ENCODE measurements at places on chromosomes 2 and 18.

- DNase-seq, result no peak
Measured at GRCh38 chr18:70554854-70555445, 266.1 kb downstream of the SOCS6 start.

DNA sequence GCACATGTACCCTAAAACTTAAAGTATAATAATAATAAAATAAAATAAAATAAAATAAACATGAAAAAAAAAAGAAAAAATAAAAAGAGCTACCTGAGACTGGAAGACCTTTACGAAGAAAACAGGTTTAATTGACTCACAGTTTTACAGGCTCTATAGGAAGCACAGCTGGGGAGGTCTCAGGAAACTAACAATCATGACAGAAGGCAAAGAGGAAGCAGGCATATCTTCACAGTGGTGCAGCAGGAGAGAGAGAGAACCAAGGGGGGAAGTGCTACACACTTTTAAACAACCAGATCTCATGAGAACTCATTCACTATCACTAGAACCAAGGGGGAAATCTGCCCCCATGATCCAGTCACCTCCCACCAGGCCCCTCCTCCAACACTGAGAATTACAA is 379.3 kb upstream of the VWC2L start:
- no peak for DNase-seq

DNA sequence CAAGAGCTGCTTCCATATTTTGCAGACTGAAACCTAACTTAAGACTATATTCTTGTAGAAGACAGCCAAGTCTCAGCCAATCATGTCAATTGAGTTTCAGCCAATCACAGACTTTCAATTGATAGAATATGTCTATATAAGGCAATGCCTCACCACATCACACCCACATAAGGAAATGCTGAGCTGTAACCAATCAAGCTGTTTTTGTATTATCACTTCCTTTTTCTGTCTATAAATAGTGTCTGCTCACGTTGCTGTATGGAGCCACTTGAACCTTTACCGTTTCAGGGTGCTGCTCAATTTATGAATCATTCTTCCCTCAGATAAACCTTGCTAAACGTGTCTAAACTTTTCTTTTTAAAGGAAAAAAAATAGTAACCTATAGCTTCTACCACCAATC is 1554.4 kb upstream of the LRRTM1 start:
- no peak for DNase-seq

- DNase-seq, result no peak
Measured at GRCh38 chr2:13581471-13581870, 864.7 kb downstream of the TRIB2 start.

DNA sequence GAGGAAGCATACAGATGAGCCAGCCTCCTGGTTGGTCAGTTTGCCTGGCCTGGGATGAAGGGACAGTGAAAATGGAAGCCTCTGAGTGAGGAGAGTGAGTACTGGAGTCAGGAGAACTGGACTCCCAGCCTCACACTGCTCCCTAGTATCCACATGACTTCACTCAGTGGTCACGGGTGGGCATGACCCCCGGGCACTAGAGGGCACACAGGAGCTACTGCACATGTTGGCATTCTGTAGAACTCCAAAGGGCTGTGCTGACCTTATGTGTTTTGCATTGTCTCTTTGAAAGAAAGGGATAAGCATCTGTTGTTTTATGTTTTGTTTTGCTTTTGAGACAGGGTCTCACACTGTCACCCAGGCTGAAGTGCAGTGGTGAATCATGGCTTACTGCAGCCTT is 23.7 kb downstream of the NCAPH start:
- peak; percentile 32 for DNase-seq

DNA sequence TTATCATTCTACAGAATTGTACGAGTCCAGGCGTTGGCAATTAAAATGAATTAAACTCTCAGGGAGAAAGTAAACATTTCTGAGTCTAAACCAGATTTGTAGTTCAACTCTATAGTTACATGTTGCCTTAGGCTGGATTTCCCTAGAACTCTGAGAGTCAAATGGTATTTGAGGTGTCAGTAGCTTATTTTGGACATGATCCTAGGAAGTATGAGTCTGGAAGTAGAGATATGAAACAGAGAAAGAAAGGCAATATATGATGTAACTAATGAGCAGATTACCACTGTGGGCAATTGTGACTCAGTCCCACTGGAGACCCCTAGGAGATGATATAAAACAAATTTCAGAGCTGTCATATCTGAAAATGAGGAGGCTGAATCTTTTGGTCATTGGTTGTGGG is 199.1 kb upstream of the UBE2E3 start:
- no peak for DNase-seq

DNA sequence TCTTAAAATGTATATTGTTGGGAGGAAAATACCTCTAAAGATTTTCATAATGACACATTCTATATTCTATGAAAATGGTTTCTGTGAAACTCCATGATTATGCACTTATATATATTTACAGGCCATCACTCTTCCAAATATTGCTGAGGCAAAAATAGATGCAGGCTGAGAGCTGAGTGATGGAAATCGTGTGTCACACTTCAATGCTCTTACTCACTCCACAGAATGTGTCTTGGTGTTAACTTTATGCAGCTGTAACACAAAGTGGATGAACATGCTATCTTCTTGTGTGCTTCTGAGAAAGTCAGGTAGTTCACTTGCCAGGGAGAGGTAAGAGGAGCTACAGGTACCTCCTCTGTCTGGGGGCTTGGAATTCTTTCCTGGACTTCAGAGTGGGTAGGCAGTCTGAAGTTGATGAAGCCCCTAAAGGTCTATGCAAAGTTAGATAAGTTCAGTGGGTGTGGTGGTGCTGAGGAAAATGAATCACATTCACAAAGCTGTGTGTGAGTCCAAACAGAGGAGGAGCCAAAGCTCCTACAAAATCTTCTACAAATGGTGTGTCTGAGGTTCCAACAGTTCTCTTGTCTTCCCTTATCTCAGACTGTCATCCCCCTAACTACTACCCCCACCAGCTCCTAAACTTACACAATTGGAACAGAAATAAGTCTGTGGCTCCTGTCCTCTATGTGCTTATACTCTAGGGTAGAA is 74.2 kb upstream of the ST6GAL2 start:
- no peak for DNase-seq

- DNase-seq, result no peak
Measured at GRCh38 chr2:43495727-43496126, 100.1 kb downstream of the THADA start.

DNA sequence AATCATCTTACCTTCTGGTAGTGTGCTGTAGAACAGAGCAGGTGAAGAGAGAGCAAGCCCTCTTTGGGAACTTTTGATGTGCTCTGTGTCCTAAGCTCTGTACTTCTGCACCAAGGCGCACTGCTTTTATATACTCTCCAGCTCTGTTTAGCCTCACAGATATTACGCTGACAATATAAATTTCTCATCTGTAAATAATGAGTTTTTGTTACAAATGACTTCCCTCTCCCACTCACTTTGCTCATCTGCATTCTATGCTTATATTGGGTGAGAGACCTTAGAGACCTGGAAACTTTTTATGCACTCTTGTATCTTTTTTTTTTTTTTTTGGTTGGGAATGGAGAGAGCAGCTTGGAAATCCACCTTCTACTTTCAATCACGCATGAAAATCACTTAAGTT is at the start of gene GCG:
Gene GCG, minus strand, starts transcription at position 101 of the 400 bp plus-strand sequence. CDS start 3,069 bp downstream, outside the sequence.
- no peak for DNase-seq

DNA sequence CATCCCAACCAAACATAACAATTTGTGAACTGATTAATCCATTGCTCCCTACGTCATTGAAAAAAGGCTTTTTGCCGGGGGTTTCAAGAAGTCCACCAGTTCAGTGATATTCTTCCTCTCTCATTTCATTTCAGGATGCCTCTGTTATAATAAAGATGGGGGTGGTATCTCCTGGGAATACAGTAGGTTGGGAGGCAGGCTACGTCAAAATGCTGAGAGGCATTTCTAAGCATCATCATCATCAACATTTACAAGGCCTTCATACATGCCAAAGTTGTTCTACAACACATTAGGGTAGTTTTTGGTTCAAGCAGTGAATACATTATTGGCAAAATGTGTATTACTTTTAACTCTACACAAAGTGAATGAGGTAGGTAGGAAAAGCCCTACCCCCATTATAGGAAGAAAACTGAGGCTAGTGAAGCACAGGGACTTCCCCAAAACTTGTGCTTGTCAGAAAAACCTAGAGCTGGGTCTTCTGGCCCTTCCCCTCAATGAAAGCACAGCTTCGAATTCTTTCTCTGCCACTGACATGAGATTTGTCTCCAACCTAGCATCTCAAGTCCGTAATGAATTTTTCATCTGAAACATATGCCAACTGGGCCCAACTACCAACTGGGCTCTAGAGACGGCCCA is 11.3 kb downstream of the OSR1 start:
- no peak for DNase-seq

DNA sequence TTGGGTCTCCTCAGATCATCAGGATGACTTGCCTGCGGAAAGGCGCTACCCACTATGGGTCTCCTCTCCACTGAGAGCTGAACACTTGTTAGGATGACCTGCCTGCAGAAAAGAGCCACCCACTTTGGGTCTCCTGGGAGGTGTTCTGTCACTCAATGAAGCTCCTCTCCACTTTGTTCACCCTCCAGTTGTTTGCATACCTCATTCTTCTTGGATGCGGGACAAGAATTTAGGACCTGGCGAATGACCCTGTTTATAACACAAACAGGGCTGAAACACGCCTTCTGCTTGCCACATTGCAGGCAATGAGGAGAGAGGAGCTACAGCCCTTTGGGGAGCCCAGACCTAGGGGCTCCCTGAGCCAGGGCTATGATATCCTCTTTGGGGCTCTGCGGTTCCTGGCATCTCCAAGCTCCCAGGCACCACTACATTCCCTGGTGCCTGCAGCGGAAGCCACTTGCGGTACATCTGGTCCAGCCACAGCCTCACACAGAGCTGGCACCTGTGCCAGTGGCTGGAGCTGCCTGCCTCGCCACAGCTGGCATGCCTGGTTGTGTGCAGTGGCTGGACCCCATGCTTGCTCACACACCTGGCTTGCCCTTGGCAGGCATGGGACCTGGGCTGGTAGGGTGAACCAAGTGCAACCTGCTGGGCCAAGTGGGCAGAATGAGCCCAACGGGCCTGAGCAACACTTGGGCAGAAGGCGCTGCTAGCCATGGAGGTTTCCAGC is 20.6 kb downstream of the ANKRD29 start:
- no peak for DNase-seq

- DNase-seq, result no peak
Measured at GRCh38 chr2:240259201-240259923, 118.9 kb upstream of the OTOS start.

DNA sequence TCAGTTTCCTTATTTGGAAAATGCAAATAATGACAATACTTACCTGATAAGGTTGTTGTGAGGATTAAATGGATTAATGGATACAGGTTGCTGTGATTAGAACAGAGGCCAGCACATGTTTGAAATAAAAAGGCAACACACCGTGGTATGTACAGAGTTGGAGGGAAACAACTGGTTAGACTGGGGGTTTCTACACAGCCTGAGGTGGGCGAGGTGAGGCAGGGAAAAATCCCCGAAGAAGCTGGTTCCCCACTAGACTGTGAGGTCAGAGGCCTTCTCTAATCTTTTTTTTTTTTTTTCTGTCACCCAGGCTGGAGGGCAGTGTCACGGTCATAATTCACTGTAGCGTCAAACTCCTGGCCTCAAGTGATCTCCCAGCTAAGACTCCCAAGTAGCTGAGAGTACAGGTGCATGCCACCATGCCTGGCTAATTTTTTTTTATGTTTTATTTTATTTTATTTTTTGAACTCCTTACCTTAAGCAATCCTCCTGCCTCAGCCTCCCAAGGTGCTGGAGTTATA is 1.2 kb upstream of the E2F6 start:
- no peak for DNase-seq

GRCh38 chr2:65420712-65421431 is 11.5 kb downstream of the SPRED2 start:
- DNase-seq, result no peak

DNA sequence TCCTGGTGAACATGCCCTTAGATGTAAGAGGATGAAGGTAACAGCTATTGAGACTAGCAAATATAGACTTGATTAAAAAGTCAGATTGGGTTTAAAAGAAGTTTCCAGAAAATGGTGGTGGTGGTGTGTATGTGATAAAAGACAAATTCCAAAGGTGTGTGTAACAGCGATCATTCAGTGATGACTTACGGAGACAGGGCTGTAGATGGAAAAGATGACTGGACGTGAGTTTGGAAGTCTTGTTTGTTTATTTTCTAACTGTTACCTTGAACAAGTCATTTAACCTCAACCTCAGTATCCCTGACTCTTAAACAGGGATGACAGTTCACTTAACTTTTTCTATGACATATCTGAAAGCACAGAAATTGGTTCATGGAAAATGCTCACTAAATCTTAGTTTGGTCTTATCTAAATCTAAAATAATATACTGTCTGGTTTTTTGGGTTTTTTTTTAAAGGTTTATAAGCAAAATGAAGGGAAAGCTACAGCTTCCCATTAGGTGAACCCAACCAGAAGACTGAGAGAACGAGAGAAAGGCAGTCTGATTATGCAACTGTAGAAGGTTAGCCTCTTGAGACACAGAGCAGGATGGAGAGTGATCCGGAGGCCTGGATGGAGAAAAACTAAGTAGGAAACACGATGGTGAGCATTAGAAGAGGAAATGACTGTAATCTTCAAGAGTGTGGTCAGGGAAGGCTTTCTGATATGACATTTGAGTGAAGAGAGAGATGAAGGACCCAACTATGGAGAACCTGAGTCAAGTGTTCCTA is 71.9 kb downstream of the TCF4 start:
- no peak for DNase-seq

- DNase-seq, result no peak
Measured at GRCh38 chr2:100831831-100832230, 11.9 kb downstream of the NPAS2 start.

DNA sequence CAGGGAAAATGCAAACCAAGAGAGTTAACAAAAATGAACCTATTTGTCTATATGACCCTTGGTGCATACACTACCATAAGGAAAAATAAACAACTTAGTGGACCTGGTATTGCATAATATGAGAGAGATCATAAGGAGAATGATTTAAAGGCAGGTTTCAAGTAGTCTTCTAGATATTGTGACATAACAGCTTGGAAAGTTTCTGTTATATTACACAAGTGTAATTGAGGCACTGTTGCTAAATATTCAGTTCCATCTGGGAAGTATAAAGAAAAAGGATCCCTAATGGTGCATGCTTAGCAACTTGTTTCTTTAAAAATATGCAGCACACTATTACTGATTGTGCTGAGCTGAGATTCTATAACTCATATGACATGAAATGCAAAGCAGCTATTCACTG is 252.2 kb upstream of the SPHKAP start:
- DNase-seq, result no peak

DNA sequence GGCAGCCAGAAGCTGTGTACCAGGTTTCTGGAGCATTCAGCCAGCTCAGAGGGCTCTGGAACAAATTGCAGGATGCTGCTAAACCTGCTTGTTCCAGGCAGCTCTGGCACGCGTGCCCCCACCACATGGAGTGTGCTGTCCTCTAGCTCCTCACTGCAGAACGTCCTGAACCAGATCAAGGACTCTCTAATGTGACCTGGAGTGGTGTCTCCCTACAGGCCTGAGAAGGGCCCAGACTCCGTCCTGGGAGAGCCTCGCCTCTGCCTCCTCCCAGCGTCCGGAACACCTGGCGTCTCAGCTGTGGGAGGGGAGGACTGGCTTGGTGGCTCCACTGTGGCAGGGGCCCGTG is 115.6 kb upstream of the GPC1 start:
- DNase-seq, result no peak
